ENCODE measurements at places on chromosomes 4 and X.

GRCh38 chr4:38964942-38965775, 67.0 kb downstream of the TMEM156 start:
- DNase-seq = no peak

- DNase-seq = no peak
Observed at GRCh38 chr4:8376361-8377102, 64.0 kb downstream of the ACOX3 start.

DNA sequence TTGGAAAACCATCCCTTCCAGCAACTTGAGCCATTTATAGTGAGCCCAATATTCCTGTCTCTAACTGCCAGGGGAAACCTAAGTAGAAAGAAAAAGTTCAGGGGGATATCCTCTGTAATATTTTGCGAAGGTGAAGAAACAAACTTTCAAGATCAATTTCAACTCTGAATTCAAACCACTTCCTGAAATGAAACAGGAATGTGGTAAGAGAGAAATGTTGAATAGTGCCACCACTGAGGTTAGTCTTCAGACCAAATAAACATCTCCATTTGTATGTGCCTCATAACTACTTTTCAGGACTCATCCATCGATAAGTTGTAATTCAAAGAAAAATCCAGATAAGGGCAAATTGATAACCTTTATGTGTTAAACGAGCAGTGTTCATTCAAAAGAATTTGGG, 128.7 kb downstream of the GABRB1 start:
- no peak for DNase-seq

- DNase-seq = no peak
Observed at GRCh38 chrX:68343551-68343950, 89.7 kb downstream of the OPHN1 start.

DNA sequence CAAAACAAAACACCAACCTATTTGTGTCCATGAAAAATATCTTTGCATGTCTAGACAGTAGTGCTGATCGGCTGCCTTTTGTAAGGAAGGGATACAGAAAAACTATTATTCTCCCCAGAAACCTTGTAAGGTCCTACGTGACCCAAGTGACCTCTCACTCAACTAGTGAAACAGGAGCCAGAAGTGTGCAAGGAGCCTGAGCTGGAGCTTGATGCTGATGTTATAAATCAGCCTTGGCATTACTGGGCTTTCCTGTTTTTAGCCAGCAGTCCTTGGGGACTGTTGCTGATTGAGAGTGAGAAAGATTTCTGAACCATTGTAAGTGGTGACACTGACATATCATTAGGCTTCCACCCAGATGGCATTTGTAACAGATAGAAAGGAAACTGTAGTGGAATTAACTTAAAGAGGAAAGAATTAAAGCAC, 100.8 kb upstream of the LIMCH1 start:
- no peak for DNase-seq

- DNase-seq = no peak
Observed at GRCh38 chr4:24849756-24850155, 54.4 kb downstream of the SOD3 start.

DNA sequence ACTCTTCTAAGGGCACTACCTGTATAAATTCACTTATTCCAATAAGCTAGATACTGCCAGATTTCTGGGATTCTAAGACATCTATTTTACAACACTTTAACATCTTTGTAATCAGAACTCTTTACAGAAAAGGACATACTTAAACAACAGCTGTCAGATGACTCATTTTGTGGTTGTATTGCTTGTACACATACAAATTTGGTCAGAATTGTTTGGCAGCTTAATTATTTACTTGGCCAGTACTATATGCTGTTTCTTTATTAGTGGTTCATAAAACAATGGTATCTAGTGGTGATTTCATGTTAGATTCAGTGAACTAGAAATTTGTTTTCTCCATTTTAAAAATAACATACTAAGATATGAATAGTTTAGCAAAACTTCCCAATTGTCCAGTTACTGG, 27.2 kb downstream of the PALLD start:
- DNase-seq = no peak

GRCh38 chr4:135921081-135921480, 1611.2 kb downstream of the PCDH18 start:
- DNase-seq = no peak

GRCh38 chr4:27412613-27413012, 552.0 kb downstream of the STIM2 start:
- no peak for DNase-seq

DNA sequence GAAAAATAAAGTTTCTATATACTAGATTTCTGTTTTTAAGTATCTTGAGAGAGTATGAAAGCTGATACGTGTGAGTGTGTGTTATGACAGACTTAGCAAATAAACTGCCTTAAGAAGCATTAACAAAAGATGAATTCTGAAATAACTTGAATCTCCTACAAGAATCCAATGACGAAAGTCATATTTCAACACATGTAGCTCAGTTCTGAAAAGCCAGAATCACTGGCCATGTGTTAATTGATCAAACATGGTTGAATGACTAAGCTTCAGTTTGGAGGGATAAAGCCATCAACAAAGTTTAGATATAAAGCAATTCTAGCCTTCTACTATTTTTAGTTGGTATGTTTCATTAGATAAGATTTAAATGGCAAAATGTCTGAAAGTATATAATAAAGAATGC, 88.5 kb upstream of the ETNPPL start:
- DNase-seq = no peak

GRCh38 chr4:15893962-15894361, 44.6 kb downstream of the FGFBP1 start:
- DNase-seq = no peak

GRCh38 chr4:141502755-141503154, 133.6 kb upstream of the IL15 start:
- DNase-seq = no peak

- DNase-seq = no peak
Observed at GRCh38 chrX:128653524-128654060, 601.4 kb upstream of the ACTRT1 start.

- no peak for DNase-seq
Observed at GRCh38 chr4:3871181-3871852, 105.1 kb downstream of the ADRA2C start.
